Osteocyte (in vitro differentiated cells): ENCODE measurements at places on chromosomes 6 and 20.

GRCh38 chr20:2538931-2539720, 2.8 kb downstream of the TMC2 start:
- peak; percentile 40 for DNase-seq

GRCh38 chr20:37007898-37008649, 56.6 kb upstream of the SAMHD1 start:
- DNase-seq = no peak

GRCh38 chr6:83153883-83154521, 39.1 kb downstream of the PGM3 start:
- DNase-seq = no peak

- no peak for DNase-seq
Measured at GRCh38 chr6:167474725-167475124, 149.8 kb downstream of the TTLL2 start.

DNA sequence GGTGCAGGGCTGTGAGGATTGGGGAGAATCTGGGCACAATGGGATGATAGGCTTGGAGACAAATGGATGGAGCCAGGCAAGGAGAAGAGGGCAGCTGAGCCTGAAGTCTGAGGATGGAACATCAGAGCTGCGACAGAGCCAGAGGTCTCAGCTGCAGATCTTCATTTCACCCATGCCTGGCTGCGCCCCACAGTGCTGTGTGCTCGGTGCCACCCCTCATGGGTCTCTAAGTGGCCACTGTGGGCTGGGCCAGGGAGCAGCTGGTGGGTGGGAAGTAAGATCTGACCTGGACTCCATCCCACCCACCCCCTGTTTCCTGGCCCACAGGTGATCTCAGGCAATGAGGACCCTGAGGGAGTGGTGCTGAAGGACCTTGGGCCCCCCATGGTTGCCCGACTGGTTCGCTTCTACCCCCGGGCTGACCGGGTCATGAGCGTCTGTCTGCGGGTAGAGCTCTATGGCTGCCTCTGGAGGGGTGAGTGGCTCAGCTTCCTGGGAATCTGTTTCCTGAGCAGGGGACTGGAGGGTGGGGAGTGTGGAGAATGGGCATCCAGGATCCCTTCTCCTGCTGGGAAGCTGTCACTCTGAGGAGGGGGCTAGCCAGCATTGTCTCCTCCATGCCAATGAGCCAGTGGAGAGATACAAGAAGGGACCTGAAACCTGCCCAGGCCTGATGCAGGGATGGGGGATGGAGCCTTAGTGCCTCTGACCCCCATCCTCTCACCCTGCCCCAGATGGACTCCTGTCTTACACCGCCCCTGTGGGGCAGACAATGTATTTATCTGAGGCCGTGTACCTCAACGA, 6.5 kb downstream of the DDR1 start:
- no peak for DNase-seq

- DNase-seq = peak; percentile 95
Measured at GRCh38 chr20:33732166-33732970, 572 bp downstream of the ZNF341 start.

DNA sequence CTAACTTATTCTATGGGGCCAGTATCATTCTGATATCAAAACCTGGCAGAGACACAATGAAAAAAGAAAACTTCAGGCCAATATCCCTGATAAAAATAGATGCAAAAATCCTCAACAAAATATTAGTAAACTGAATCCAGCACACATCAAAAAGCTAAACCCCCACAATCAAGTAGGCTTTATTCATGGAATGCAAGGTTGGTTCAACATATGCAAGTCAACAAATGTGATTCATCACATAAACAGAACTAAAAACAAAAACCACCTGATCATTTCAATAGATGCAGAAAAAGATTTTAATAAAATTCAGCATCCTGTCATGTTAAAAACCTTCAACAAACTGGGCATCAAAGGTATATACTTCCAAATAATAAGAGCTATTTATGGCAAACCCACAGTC, 133.9 kb upstream of the SSTR4 start:
- DNase-seq = no peak

- no peak for DNase-seq
Measured at GRCh38 chr20:54025251-54025771, 45.1 kb downstream of the BCAS1 start.
